ENCODE measurements at places on chromosomes 3 and 15.

DNA sequence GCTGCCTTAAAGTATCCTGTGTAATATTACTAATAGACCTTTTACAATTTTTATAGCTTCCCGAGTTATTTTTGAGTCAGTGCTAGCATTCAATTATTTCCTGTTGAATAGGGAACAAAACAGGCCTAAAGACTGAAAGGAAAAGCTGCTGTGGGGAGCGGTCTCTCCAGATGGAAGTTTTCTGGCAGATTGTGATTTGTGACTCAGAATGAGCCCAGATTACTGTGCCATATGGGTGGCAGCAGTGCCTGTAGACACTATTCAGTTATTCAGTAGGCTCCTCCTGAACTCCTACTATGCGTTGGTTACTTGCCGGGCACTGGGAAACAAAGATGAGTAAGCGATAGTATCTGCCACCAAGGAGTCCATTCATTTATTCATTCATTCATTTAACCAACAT lies 211.8 kb downstream of the CHST2 start:
- DNase-seq, result no peak

DNA sequence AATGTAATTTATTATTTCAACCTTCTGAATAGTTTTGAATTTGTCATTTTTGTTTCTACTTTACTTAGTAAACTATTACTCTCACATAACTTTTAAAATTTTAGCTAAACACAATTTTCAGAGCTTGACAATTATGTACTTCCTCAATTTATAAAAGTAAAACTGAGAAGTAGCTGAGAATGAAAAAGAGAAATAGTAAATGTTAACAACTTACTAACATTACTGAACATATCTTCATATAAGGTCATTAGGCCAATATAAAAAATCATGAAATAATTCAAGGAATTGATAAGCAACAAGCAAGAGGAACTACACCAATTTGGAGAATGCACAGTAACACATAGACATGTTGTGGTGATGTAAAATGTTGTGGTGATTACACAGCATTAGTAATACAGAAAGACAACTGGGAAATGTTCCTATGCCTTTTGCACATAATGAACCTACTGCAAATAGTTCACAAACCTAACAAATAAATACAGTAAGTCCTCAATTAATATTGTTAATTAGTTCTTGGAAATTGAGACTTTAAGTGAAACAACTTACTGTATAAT lies 137.9 kb downstream of the CBLB start:
- no peak for DNase-seq

DNA sequence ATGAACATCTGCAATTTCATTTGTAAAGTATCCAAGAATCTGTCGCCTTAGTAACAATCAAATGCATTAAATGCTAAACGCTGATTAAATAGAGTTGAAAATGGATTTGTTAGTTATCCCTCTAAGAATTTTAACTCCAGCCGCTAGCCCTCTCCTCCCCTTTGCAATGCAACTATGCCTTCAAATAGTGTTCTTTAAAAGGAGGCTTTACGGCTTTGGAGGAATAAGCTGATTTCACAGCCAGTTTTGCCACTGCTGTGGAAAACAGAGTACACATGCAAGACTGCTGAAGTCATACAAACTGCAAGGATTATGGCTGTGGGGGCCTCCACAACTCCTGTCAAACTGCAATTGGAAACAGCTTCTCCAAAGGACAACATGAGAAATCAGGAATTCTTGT lies 89.2 kb downstream of the CERS3 start:
- no peak for DNase-seq

- DNase-seq, result no peak
Measured at GRCh38 chr3:157436583-157437291, at the start of gene PTX3. TSS of gene PTX3 (plus strand) at chr3:157436850. CDS start at chr3:157436934, 84 bp downstream.

GRCh38 chr15:22988811-22989210 lies 8.6 kb upstream of the CYFIP1 start:
- no peak for DNase-seq

DNA sequence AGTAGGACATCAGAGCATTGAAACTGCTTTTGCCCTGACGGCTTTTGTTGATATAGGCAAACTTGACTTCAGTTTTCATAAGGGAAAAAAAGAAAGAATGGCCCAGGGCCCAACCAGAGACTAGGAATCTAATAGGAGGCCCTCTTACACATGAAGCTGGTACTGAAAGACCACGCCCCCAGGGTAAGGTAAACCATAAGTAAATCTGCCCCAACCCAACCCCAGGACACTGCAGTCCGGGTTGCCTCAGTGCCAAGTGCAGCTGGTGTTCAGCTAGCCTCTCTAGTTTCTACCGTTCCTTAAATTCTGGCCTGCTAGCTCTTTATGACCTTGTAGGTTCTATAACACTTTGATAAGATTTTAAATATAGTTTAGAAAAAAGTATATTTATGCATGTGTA lies 136.7 kb downstream of the AQP9 start:
- no peak for DNase-seq
